Fibroblast of lung (primary cell): ENCODE measurements at places on chromosomes 5 and 9. TPM values are rescaled to one million over a fixed set of nuclear protein-coding genes. Genes with fewer than 3 reads are reported as not detected.

Gene PAIP1
- 85.4 and 110 TPM in 2 replicates for total RNA-seq

DNA sequence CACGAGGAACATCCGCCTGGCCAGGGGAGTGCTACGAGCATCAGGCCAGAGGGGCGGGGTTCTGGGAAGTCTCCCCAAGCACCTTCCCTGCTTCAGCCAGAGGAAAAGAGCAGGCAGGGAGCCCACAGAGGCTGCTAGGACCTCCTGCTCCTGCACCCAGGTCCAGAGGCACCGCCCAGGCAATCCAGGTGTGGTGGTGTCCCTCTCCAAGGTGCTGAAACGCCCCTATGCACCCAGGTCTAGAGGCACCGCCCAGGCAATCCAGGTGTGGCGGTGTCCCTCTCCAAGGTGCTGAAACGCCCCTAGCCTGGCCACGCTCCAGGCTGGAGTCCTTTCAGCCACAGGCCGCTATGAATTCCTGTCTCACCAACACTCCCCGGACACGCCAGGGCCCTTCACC is 10.7 kb upstream of the UBAC1 start:
- no peak for DNase-seq

DNA sequence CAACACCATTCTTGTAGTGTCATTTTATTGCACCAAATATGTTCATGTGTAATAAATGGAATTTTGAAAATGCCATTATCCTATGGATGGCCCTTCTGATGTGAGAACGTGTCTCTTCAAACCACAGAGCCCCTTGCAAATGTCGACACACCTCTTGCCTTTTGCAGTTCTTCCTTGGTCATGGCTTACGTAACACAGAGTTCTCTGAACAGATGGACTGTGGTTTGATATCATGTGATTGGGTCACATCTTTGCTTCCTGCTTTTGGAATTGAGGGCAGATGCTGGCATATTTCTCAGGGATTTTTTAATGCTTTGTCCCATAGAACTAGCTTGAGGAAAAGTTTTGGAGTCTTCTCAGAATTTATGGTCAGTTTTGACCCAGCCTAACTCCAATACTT is 4.6 kb downstream of the TGFBR1 start:
- peak; percentile 53 for DNase-seq

DNA sequence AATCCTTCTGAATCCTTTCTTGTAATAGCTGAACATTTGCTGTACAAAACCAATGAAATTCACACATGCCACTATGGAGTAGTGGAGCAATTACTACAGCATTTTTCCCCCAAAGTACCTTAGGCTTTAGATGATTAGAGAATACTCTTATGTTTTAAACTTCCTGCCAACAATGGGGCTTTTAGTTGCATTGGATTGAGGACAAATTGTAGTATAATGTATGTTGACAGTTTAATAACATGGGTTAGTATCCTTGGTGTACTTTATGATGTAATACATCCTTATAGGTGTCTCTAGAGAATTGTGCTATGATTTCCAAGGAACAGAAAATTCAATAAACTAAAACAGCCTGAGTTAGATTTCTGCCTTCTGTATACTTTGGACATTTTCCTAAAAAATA is 422.7 kb upstream of the GRAMD2B start:
- DNase-seq, result no peak

Gene DND1
- total RNA-seq, result under 0.01 and 0.33 TPM in 2 replicates

Gene SHOC1
- under 0.01 TPM in 2 replicates for total RNA-seq

- peak; percentile 52 for DNase-seq
Observed at GRCh38 chr5:154811653-154812465, 38.5 kb downstream of the FAXDC2 start.

DNA sequence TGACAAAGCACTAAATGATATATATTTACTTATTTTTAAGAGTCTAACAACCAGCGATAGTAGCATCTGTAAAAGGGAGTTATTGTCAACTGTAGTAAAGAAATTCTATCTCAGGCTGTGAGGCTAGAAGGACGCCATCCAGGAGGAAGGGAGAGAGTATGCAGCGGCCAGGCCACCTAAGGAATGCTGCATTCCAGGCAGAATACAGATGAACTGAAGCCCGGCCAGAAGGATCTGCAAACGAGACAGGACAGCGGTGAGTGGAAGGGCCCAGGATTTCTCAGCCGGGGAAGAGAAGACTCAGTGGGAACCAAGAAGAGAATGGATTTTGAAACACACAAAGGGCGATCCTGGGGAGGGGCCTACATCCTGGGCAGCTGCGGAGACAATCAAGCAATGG is 7.4 kb downstream of the RETREG1 start:
- DNase-seq, result no peak

DNA sequence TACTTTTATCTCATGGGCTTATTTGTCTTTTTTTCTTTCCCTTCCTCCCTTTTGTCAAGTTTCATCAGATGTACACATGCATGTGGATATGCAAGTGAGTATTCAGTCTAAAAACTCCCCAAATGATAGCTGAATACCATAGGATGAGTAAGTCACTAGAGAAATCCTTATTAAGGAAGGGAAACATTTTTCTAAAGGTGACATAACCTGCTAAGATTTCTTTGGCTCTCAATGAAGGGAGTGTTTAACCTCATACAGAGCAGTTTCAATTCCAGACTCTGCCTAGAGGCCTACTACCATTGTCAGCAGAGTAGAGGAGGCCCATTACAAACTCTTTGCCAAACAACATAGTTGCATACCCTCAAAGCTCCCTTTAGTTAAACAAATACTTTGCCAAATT is 192.4 kb downstream of the ARHGEF28 start:
- peak; percentile 94 for DNase-seq

Gene GCNT4
- 1.8 and 3.6 TPM in 2 replicates for total RNA-seq

GRCh38 chr5:158340608-158341007 is 481.7 kb upstream of the CLINT1 start:
- DNase-seq, result no peak

DNA sequence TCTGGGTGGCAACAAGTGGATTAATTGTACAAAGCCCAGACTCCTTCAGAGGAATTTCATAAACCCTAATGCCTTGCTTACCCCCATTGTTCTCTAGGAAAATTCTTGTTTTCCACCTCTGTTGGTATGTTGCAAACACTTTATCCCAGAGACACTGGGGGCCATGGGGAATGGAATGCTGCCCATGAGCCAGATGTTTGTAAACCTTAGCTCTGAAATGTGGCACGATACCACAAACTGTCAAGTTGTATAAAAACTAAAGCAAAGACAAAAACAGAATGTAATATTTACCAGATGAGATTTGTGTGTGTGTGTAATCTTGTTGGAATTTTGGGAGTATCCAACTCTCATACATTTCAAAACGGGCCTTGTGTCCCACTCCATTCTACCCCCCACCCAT is 465.0 kb downstream of the EBF1 start:
- no peak for DNase-seq

- DNase-seq, result no peak
Observed at GRCh38 chr5:34609951-34610441, 46.1 kb upstream of the RAI14 start.

DNA sequence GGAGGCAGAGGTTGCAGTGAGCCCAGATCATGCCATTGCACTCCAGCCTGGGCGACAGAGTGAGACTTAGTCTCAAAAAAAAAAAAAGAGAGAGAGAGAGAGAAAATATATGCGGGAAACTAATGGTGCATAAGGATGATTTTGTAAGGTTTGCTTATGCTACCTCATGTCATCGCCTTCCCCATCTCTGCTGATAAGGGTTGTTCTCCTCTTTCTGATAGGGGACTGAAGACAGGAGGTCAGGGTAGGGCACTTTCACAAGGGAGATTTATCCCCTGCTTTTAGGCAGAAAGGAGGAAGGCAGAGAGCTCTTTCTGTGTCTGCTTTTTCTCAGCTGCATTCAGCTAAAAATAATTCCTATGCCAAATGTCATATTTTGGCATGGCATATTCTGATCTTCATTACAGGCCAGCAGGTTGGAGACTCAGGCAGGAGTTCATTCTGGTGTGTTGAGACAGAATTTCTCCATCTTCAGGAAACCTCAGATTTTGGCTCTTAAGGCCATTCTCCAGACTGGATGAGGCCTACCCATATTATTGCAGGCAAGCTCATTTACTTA is 220.2 kb downstream of the AUH start:
- no peak for DNase-seq

- no peak for DNase-seq
Observed at GRCh38 chr9:35755071-35755470, 995 bp upstream of the MSMP start.

DNA sequence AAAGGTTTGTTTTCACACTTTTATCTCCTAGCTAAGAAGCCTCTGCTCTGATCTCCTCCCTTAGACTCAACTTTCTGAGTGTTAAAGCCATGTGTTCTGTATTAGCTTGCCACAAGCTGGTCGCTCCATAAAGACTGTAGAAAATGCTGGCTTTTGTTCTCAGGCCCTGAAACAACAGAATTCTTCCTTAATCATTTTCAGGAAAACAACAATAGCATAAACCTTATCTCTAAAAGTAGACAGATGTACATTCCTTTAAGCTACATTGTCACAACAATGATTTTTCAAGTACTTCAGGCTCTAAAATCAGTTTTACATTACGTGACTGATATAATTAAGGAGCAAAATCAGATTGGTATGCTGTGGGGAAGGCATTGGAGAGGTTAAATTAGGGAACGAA is 41.9 kb downstream of the VCAN start:
- peak; percentile 66 for DNase-seq

DNA sequence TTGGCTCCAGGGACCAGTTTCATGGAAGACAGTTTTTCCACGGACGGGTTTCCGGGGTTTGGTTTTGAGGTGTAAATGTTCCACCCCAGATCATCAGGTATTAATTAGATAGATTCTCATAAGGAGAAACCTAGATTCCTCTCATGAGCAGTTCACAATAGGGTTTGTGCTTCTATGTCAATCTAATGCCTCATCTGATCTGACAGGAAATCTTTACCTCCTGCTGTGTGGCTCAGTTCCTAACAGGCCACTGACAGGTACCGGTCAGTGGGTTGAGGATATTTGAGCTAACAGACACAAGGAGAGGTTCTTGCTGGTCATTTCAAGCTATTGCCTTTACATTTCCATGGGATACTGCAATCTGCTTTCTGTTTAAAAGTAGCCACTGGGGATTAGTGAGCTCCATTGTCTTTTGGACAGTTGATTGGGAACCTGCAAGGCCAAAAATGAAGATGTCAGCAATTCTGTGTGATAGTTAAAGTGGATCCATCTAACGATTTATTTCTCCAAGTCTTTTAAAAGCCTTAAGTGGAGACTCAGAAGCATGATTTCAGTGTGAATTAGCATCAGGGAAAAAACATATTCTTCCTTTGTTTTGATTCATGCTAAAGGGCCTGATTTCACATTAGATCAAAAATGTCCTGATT is 38.6 kb downstream of the MRPS30 start:
- DNase-seq, result no peak

Gene ZNF658
- 6.4 and 6.9 TPM in 2 replicates for total RNA-seq

- DNase-seq, result no peak
Observed at GRCh38 chr5:147101659-147102369, 133.0 kb upstream of the STK32A start.
